ENCODE measurements at places on chromosomes 13 and 19.

DNA sequence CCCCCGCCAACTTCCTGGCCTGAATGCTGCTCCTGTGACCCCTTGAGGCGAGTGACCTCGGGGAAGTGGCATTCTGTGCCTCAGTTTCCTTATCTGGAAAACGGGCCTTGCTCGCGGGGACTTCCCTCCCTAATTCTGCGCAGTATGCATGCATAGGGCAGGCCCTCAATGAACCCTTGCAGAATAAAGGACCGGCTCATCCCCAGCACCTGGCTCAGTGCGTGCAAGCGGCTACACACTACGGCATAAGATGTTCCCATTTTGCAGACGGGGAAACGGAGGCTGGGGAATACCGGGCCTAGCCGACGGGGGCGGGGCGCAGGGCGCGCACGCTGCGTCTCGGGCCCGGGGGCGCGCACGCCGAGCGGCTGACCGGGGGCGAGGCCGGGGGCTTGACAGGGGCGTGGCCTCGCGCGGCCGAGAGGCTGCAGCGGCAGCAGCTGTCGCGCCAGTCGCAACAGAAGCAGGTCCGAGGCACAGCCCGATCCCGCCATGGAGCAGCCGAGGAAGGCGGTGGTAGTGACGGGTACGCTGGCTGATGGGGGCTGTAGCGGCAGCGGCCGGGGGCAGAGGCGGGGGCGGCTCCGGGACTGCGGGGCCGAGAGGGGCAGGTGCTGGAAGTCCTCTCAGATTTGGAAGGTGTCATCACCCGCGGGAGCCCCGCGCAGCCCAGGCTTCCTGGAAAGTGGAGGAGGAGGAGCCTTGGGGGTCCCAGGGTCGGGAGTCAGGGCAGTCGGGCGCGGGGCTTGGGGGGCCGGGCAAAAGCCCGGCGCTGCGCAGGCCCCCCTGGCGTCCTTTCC lies at the start of gene PGPEP1:
Gene PGPEP1 (plus strand): TSS at position 409 of the 800 bp plus-strand sequence. CDS start 84 bp downstream, at position 493.
- DNase-seq, result peak; percentile 45

DNA sequence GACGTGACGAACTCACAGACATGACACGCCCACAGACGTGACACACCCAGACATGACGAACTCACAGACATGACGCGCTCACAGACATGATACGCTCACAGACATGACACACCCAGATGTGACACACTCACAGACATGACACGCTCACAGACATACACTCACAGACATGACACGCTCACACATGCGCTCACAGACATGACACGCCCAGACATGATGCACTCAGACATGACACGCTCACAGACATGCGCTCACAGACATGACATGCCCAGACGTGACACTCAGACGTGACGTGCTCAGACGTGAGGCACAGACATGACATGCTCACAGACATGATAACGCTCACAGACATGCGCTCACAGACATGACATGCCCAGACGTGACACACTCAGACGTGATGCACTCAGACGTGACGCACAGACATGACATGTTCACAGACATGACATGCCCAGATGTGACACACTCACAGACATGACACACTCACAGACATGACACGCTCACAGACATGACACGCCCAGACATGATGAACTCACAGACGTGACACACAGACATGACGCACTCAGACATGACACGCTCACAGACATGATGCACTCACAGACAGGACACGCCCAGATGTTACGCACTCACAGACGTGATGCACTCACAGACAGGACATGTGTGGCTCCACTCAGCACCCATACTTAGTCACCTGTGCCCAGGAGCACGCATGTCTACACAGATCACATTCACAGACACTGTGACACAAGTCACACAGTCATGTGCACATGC lies 8.1 kb downstream of the ERFL start:
- no peak for DNase-seq

DNA sequence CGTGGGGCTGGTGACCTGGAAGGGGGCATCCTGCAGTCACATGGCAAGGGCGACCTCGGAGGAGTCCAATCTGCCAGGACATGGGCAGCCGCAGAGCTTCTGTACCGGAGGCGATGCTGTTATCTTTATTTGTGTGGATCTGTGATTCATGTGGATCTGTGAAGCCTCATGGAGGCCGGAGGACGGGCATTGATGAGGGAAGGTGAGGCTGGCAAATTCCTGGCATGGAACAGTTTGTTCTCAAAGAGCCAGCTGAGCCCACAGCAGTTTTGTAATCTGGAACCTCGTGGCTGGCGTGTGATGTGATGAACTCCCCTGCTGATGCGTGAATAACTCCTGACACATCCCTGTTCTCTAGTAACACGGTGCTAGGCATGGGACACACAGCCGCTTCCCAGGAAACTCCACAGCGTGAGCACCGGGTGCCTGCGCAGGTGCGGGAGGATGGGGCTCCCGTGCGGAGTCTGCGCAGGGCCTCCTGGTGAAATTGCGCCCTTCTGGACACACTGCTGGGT lies 40.4 kb downstream of the ATP11A start:
- DNase-seq, result no peak

DNA sequence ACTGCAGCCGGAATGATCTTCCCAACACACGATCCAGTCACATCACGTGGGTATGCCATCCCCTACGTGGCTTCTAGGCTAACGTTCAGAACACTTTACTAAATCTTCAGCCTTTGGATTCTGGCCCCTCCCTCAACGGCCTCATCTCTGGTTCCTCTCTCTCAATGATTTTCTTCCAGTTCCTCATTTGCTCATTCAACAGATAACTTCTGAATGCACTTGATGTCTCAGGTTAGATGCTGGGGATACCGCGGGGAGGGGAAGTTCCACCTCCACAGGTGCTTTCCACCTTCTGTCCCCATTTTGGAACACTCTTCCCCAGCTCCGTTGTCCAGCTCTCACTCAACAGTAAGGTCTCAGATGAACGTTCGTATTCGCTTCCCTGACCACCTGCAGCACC lies 66.1 kb downstream of the ATP7B start:
- DNase-seq, result no peak

DNA sequence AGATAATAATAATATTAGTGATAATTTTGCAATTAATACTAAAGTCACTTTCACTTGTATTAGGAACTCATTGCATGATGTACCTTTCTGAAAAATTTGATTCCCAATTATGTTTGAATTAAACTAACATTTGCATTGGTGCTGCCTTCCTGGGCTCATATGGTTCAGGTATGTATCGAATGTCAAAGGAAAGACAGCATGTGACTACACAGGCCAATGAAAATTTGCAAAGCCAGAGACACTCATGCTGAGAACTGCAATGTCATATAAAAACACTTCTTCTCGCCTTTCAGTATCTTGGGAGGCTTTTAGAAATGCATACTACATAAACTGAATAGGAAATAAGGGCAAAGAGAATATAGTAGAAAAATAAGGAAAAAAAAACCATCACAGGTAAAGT lies 44.3 kb downstream of the RAP2A start:
- DNase-seq, result no peak

DNA sequence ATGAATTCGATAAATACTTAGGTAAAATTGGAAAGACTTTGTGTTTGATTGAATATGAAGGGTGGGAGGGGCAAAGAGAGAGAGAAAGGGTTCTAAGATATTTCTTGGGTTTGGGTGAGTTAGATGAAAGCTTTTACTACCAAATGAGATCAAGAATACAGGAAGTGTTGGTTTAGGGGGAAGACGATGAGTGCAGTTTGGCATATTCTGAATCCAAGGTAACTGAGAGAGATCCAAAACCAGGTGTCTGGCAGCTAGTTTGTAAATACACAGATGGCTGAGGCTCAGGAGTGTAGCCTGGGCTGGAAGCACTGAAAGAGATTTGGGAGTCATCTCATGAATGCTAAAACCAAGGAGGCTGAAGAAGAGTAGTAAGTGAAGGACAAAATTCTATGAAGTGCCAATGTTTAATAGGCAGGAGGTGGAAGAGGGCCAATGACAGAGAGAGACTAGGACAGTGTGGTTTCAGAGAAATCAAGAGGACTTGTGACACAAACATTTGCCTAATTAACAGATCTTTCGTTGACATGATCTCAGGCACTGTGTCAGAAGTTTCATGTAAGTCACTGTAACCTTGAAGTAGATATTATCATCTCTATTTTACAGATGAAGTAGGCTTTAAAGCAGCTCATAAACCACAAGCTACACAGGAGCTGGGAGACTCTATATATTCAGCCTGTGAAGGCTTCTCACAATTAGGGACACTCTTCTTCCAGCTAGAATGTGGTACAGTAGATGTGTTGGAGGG lies 70.2 kb upstream of the ZDHHC20 start:
- no peak for DNase-seq

GRCh38 chr13:41955605-41956004 lies 5.3 kb downstream of the VWA8 start:
- DNase-seq, result no peak

GRCh38 chr13:44249431-44249836 lies 124.2 kb upstream of the SERP2 start:
- no peak for DNase-seq

- DNase-seq, result no peak
These were observed 1.3 kb upstream of the DNAJC15 start for GRCh38 chr13:43021926-43022670.

GRCh38 chr13:100535426-100536135 lies 53.0 kb downstream of the GGACT start:
- no peak for DNase-seq

GRCh38 chr19:3608750-3609322 lies 2.2 kb upstream of the TBXA2R start:
- DNase-seq, result no peak

DNA sequence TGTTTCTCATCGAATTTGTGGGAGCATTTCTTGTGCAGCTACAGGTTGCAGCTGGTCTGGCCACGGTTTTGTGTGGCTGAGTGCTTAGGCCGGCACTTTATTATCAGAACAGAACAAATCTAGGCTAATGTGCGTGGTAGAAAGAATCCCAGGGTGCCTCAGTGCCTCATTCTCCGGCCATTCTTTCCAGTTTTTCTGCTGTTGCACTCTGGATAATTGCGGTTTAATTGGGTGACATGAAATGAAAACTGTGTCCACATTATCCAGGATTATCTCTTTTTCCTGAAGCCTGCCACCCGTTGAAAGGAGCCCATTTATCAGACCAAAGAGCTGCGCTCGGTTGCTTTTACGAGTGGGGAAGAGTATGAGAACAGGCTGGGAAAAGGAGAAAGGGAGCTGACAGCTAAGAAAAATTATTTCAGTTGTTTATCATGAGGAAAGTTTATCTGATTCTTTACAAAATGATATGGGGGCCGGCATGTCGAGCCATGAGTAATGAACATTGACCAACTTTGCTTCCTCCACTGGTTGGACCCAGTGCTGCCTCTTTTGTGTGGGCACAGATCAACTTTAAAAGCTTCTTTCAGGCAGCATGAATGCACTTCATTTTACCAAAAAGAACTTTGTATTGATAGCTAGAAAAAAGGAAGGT lies 117.0 kb upstream of the SOX21 start:
- DNase-seq, result no peak

- DNase-seq, result no peak
These were observed 4.5 kb downstream of the COL5A3 start for GRCh38 chr19:10005632-10006334.

DNA sequence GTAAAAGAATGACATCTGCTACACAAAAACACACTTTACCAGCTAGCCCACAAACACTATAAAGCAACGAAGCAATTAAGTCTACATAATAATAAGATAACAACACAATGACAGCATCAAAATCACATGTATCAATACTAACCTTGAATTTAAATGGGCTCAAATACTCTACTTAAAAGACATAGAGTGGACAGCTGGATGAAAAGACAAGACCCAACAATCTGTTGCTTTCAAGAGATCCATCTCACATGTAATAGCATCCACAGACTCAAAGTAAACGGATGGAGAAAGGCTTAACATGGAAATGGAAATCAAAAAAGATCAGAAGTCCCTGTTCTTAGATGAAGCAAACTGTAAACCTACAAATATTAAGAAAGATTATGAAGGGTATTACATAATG lies 2175.9 kb downstream of the PCDH9 start:
- DNase-seq, result no peak

DNA sequence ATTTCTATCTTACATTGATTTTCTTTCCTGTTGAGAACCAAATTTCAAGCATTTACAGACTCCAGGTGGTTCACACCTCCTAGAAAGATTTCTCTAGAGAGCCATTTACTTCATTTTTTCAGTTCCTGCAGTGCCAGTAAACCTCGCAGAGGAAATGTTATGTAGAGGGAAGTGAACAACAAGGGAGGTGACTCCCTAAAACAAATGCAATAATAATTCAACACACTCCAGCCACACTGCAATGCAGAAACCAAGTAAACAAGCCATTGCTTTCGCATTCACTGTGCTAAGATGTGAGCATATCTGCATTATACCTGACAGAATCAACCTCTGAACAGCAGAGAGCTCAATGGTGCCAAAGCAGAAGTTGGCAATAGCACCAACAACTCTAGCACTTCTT lies 215.1 kb downstream of the RBM26 start:
- DNase-seq, result no peak

GRCh38 chr13:93079294-93079693 lies 147.3 kb upstream of the GPC6 start:
- no peak for DNase-seq

GRCh38 chr13:30810261-30810701 lies 74.9 kb downstream of the ALOX5AP start:
- DNase-seq, result no peak

All from effector CD8-positive, alpha-beta T cell (primary cell).